ENCODE measurements at places on chromosomes 4 and X. TPM values are rescaled to one million over a fixed set of nuclear protein-coding genes. Genes with fewer than 3 reads are reported as not detected.

SPATA4 gene
- 0.81 TPM for total RNA-seq

VCX gene
- total RNA-seq: not detected

ZNF630 gene
- total RNA-seq: 2.5 TPM

TLR10 gene
- total RNA-seq: 0.10 TPM

MTCP1 gene
- total RNA-seq: 32.3 TPM

CXCL8 gene
- 0.71 TPM for total RNA-seq

MAGEA2 gene
- not detected for total RNA-seq

RTL5 gene
- total RNA-seq: 1.6 TPM

All from heart right ventricle (tissue), 16 donors.